ENCODE measurements at places on chromosomes 7 and 10.

GRCh38 chr10:123536176-123536845, 129.8 kb upstream of the GPR26 start:
- DNase-seq, result no peak

GRCh38 chr7:41592794-41593193, 110.1 kb downstream of the INHBA start:
- DNase-seq, result no peak

DNA sequence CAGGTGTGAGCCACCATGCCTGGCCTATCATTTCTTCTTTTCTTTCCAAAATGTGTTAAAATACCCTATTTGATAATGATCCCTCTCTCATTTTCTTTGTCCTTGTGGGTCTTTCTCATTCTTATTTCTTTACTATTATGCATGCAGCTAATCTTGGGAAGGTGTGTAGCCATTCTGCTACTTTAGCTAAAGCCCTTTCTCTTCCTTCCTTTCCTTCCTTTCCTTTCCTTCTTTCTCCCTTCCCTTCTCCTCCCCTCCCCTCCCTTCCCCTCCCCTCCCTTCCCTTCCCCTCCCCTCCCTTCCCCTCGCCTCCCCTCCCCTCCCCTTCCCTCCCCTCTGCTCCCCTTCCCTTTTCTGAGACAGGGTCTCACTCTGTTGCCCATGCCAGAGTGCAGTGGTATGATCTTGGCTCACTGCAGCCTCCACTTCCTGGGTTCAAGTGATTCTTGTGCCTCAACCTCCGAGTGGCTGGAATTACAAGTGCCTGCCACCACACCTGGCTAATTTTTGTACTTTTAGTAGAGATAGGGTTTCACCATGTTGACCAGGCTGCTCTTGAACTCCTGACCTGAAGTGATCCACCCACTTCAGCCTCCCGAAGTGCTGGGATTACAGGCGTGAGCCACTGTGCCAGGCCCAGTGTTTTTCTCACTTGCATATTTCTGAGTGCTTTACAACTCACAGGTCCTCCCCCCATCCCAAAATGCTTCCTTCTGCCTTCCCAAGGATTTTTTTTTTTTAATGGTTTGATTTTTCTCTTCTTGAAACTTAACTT, 42.3 kb downstream of the HIP1 start:
- DNase-seq, result no peak

- DNase-seq, result no peak
Observed at GRCh38 chr10:78381107-78381506, 347.4 kb downstream of the RPS24 start.

- no peak for DNase-seq
Observed at GRCh38 chr7:40977533-40977932, 725.4 kb downstream of the INHBA start.

- no peak for DNase-seq
Observed at GRCh38 chr10:104591441-104591840, 49.6 kb upstream of the SORCS3 start.

- DNase-seq, result no peak
Observed at GRCh38 chr7:132932296-132933071, 149.4 kb downstream of the CHCHD3 start.

- no peak for DNase-seq
Observed at GRCh38 chr10:19922236-19922963, 106.2 kb downstream of the PLXDC2 start.

- DNase-seq, result no peak
Observed at GRCh38 chr10:53638006-53638405, 865.4 kb upstream of the MBL2 start.

- no peak for DNase-seq
Observed at GRCh38 chr7:151232917-151233701, 826 bp downstream of the CHPF2 start.

- DNase-seq, result no peak
Observed at GRCh38 chr7:20197125-20197748, 19.9 kb downstream of the MACC1 start.

- DNase-seq, result no peak
Observed at GRCh38 chr7:127066974-127067373, 185.8 kb downstream of the GRM8 start.

- no peak for DNase-seq
Observed at GRCh38 chr10:52526251-52526823, 212.3 kb downstream of the DKK1 start.

DNA sequence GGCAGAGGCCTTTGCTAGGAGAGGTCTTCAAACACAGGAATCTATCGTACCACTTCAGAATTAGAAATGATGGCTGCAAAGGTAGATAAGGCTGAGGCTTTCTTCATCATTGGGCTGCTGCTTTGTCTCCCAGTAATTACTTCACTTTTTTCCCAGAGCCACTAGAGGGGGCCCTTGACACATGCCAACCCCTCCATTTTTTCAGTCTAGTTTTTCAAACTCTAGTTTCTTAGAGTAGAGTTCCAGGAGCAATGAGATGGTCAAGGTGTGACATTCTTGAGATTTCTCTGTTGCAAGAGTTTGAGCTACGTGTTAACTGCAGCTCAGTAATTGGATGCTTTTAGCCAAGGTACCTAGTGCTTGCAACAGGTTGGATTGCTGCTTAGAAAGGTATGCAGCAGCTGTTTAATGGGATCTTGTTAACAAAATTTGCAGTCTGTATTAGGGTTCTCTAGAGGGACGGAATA, 33.8 kb upstream of the RBM20 start:
- DNase-seq, result no peak

DNA sequence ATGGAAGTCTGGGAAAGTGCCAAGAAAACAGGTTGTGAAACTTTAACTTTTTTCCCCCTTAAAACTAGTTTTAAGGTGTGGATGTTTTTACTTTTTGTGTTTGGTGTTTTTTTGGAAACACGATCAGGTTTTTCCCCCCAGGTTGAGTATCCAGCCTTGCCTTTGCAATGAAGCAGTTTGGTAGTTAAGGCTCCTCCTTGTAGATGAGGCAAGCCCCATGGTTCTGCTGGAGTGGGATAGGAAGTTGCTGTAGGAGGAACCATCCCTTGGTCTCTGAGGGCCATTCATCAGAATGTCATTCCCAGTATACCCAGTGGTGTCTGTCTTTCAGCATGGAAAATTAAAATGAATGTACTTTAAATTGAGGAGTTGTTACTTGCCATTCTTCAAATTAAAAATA, 2.7 kb downstream of the CUL1 start:
- no peak for DNase-seq

DNA sequence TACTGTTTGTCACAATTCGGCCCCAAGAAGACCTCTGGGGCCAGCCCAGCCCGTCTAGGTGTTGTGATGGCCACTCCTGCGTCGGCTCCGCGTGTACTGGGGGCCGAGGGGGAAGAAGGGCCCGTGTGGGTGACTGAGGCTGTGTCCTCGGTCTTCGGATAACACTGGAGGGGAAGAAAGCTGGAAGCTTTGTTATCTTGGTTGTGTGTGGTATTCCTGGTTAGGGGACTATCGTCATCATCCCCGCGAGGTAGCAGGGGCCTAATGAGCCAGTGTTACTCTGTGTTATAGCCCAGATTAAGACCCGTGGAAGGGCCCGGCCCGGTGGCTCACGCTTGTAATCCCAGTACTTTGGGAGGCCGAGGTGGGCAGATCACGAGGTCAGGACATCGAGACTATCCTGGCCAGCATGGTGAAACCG, 854 bp downstream of the MTG1 start:
- DNase-seq, result no peak

DNA sequence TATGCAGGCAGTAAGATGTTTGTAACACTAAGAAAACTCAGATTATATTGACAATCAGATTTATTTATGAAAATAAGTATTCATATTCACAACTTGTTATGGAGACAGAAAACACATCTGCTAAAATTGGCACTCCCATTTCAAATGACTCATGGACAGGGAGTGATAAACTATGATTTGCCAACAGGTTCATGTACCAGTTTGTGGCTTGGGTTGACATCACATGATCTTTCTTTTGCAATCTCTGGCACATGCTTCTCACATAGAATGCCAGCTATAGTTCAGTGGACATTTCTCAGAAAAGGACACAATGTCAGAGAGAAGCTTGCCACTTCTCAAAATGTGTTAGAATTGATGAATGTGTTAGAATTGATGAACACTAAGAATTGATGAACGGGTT, 663.2 kb upstream of the ANKRD30A start:
- no peak for DNase-seq

GRCh38 chr10:130434446-130435385, 298.5 kb downstream of the GLRX3 start:
- no peak for DNase-seq

Data from substantia nigra (tissue), 51 donors.